SHP77 treated with DMSO at 0.1 percent for 48 hours (cell line): ENCODE measurements at places on chromosomes 11 and 22.

DNA sequence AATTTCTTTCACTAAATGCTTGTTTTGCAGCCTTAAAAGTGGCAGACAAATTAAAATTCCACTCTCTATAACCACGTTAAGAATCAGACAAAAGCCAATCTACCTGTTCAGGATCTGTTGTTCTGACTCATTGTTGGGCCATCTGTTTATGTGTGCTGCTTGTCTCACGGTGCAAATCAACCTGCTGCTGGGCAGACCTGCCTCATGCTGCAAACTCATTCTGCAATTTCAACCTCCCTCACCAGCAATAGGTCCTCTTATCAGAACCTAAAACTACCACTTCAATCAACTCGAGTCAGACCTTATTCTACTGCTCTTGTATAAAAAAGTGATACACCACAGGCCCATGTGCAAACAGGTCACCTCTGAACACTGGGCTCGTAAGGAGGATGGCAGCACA is 75.1 kb downstream of the LARGE2 start:
- DNase-seq, result no peak

DNA sequence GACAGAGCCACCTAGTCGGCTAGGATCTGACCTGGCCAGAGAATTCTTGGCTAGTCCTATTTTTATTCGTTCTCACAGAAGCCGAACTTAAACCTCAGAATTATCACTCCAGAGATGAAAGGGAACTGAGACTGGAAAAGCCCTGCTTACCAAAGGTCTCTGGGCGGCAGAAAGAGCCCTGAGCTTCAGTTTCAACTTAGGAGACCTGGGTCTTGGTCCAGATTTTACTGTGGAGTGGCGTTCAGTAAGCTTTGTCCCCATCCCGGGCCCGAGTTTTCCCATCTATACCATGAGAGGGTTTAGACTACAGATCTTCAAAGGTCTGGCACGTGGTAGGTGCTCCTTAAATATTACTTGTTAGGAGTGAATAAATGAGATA is 516 bp downstream of the NEU3 start:
- DNase-seq, result no peak

DNA sequence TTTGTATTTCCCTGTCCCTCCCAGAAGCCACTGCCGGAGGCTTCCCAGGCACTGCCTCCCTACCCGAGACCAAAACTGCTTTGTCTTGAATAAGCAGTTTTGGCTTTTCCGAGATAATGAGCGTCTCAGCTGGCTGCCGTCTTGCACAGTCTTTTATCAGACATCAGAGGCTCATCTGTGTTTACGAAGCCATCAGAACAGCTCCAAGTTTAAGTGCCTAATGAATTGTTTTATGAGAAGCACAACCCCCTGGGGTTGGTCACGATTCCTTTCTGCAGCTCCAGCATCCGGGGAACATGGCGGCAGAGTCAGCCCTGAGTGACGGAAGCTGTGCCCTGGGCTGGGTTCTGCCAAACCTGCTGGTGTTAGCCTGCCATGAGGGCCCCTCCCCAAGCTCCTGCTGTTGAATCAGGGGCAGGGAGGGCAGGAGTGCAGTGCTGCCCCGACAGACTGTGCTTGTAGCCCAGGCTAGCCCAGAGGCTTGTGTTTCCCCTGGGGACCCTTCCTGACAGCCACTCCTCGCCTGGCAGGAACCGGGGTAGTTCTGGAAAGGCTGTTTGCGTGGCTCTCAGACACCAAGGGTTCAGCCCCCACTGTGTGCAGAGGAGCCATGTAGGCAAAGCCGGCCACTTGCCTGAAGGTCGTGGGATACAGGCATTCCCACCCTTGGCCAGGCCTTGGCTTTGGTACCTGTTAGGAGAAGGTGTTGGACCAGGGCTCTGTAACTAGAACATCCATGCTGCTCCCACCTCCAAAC is 96.1 kb downstream of the MORC2 start:
- DNase-seq, result no peak

GRCh38 chr11:72821221-72821919 is 7.2 kb downstream of the ATG16L2 start:
- peak; percentile 27 for DNase-seq

DNA sequence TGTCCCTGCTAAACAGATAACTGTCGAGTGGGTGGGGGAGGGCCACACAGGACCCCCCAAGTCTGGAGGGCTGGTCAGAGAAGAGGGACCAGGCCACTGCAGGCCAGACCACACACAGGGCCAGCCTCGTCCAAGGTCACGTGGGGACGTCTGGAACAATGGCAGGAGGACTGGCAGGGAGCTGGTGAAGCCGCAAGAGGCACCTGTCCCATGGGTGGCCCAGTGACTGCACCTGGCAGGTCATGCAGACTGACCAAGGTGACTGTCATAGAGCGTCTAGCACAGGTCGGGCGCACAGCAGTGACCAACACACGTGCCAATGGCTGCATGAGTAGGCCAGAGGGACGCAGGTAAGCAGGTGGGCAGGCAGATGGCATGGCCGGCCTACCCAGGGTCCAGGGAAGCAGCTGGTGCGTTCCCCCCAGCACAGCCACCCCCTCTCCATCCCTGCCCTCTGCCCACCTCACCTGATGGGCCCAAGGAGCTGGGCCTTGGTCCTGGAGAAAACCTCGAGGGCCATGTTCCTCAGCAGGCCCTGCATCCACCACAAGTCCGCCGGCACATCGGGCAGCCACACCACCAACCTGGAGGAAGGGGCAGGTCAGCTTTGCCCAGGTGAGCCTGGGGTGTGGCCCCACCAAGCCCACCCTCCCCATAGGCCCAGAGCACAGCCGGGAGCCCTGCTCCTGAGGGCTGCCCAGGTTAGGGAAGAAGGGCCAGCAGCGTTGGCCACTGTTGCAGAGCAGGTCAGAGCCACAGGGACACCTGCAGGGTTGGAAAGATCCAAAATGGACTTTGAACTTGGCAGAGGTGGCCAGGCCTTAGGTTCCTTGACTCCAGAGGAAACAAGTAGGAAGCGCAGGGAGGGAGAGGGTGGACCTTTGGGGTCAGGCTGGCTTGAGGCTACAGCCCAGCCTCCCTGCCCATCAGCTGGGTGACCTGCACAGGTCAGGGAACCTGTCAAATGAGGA is 10.4 kb downstream of the PNPLA5 start:
- no peak for DNase-seq
